ENCODE measurements at places on chromosomes 5 and 9. TPM values are rescaled to one million over a fixed set of nuclear protein-coding genes. Genes with fewer than 3 reads are reported as not detected.

DNA sequence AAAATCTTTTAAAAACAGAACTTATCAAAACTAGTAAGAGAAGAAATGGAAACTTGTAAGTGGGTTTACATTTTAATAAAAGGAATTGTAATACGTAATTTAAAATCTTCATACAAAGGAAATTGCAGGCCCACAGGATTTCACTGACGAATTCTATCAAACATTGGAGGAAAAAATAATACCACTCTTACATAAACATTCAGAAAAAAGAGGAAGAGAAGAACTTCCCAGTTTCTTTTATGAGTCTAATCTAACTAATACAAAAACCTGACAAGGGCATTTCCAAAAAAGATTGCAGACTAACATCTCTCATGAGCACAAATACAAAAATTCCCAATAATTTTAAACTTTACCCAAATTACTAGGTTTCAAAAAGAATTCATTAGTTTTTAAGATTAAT lies 149.0 kb downstream of the RANBP17 start:
- no peak overlapping the region for H3K27ac ChIP-seq
- no peak for DNase-seq
- H3K4me1 ChIP-seq, result no peaks in the 10 kb centered on the region
- no peaks in the 10 kb centered on the region for H3K27me3 ChIP-seq

- H3K27ac ChIP-seq, result no peak overlapping the region
- no peaks in the 10 kb centered on the region for H3K36me3 ChIP-seq
- DNase-seq, result no peak
- H3K4me3 ChIP-seq, result no peak overlapping the region
- no peaks in the 10 kb centered on the region for H3K4me1 ChIP-seq
Observed at GRCh38 chr5:78763659-78764189, 115.2 kb upstream of the LHFPL2 start.

DNA sequence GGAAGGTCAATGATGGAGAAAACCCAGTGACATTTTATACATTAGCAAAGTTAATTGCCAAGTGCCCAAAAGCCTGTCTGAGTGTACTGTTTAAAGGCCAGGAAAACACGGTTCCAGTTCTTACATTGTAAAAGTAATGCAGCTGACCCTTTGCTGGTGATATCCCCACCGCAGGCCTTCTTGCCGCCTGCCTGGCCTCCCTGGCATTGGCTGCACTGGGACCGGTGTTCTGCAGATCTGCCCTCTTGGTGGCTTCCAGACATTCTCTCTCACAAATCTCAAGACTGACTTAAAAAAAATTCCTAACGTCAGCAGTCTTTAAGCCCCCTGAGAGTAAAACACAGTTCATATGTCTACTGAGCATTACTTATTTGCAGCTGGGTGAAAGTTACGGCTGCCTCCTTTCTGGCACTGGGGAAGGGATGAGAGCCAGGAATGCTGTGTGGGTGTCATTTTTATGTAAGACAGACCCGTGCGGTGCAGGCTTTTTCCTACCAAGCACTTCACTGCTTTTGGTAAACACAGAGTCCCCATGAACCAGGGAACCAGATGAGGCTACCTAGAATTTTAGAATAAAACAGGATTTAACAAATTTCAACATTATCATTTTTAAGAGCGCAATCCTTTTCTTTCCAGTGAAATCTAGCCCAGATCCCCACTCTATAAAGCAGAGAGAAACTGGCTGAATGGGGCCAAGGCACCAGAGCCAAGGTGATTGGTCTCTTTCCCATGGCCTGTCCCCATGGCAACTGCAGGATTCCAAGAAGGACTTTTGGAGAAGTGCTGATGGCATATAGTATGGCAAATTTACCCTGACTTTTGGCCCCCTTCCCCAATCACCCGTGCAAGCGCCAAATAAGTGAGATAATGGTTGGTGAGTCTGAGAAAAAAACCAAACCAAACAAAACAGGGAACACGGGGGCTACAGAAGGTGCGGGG lies 80.8 kb downstream of the LMNB1 start:
- DNase-seq, result no peak
- no peak overlapping the region for H3K27ac ChIP-seq
- no peaks in the 10 kb centered on the region for H3K27me3 ChIP-seq
- H3K4me1 ChIP-seq, result peaks cover 4% of the 10 kb centered on the region
- no peaks in the 10 kb centered on the region for H3K36me3 ChIP-seq

GRCh38 chr5:14184725-14185124 lies 41.6 kb downstream of the TRIO start:
- no peaks in the 10 kb centered on the region for H3K36me3 ChIP-seq
- H3K4me3 ChIP-seq, result no peak overlapping the region
- no peak for DNase-seq
- no peaks in the 10 kb centered on the region for H3K27me3 ChIP-seq

- H3K27me3 ChIP-seq, result no peaks in the 10 kb centered on the region
- H3K36me3 ChIP-seq, result peaks cover 11% of the 10 kb centered on the region
- H3K27ac ChIP-seq, result no peak overlapping the region
Observed at GRCh38 chr5:10752451-10752850, 8.6 kb downstream of the DAP start.

DNA sequence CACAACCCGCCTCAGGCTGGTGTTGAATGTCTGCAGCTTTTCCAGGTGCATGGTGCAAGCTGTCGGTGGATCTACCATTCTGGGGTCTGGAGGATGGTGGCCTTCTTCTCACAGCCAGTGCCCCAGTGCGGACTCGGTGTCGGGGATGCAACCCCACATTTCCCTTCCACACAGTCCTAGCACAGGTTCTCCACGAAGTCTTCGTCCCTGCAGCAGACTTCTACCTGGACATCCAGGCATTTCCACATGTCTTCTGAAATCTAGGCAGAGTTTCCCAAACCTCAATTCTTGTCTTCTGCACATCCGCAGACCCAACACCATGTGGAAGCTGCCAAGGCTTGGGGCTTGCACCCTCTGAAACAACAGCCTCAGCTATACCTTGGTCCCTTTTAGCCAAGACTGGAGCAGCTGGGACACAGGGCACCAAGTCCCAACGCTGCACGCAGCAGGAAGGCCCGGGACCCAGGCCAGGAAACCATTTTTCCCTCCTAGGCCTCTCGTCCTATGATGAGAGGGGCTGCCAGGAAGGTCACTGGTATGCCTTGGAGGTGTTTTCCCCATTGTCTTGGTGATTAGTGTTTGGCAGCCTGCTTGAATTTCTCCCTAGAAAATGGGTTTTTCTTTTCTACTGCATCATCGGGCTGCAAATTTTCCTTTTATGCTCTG lies 18.2 kb downstream of the PSIP1 start:
- DNase-seq, result no peak
- H3K27ac ChIP-seq, result no peak overlapping the region
- H3K36me3 ChIP-seq, result no peaks in the 10 kb centered on the region
- H3K4me1 ChIP-seq, result no peaks in the 10 kb centered on the region

DNA sequence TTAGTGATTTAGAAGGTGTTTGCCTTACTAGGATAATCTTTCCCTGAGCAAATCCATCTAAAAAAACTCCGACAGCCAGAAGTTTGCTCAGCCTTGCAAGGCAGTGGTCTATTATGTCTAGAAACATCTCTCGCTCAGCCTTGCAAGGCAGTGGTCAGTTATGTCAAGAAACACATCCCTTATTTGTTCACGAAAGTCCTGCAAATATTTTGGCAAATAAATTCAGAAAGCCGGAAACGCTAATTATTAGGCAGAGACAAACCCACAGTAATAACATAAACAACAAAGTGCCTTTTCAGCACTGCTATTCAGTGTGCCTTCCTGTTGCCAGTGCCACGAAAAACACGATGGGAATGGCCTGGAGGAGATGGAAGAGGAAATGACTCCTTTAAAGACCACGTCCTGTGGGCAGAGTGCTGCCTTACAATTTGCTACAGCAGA lies 184.5 kb downstream of the GNAQ start:
- no peak for DNase-seq
- no peak overlapping the region for H3K27ac ChIP-seq
- H3K4me3 ChIP-seq, result no peak overlapping the region
- H3K27me3 ChIP-seq, result no peaks in the 10 kb centered on the region
- peaks cover 13% of the 10 kb centered on the region for H3K4me1 ChIP-seq
- H3K36me3 ChIP-seq, result no peaks in the 10 kb centered on the region

- no peaks in the 10 kb centered on the region for H3K4me1 ChIP-seq
- DNase-seq, result no peak
- H3K27me3 ChIP-seq, result no peaks in the 10 kb centered on the region
Observed at GRCh38 chr5:135952683-135953082, 2.1 kb downstream of the LECT2 start.

DNA sequence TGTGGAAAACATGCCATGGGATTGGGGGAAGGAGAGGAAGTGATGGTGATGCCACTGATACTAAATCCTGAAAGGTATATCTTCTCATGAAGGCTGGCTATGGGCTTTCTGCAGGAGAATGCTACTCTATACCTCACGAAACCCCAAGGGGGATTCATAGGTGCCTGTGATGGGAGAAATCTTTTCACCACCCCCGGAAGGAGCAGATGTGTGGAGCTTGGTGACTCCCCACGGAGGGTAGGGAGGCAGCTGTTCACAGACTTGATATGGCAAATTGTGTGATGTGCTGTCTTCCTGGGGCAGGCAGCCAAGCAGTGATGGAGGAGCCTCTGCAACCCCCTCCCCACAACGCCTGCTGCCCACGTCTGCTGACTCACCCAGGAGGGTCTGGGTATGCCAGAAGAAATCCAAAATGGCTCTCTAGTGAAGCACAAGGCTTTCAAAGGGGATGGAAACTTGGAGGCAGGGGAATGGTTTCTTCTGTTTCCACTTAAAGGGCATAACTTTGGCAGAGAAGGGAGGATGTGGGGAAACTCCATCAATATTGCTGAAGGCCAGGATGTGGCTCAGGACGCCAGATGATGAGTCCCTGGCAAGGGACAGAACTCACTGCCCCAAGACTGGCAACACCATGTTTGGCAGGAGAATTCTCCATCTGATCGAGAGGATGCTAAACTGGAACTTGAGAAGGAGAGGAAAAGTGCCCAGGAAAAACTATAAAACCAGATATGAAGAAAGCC lies 188.3 kb downstream of the GABBR2 start:
- no peaks in the 10 kb centered on the region for H3K27me3 ChIP-seq
- no peaks in the 10 kb centered on the region for H3K4me1 ChIP-seq
- no peak overlapping the region for H3K4me3 ChIP-seq
- no peak for DNase-seq
- no peak overlapping the region for H3K27ac ChIP-seq

- H3K27me3 ChIP-seq, result no peaks in the 10 kb centered on the region
- no peak overlapping the region for H3K27ac ChIP-seq
- no peak overlapping the region for H3K4me3 ChIP-seq
- H3K4me1 ChIP-seq, result no peaks in the 10 kb centered on the region
- H3K36me3 ChIP-seq, result no peaks in the 10 kb centered on the region
Observed at GRCh38 chr5:147417135-147417813, 92.6 kb downstream of the DPYSL3 start.

DNA sequence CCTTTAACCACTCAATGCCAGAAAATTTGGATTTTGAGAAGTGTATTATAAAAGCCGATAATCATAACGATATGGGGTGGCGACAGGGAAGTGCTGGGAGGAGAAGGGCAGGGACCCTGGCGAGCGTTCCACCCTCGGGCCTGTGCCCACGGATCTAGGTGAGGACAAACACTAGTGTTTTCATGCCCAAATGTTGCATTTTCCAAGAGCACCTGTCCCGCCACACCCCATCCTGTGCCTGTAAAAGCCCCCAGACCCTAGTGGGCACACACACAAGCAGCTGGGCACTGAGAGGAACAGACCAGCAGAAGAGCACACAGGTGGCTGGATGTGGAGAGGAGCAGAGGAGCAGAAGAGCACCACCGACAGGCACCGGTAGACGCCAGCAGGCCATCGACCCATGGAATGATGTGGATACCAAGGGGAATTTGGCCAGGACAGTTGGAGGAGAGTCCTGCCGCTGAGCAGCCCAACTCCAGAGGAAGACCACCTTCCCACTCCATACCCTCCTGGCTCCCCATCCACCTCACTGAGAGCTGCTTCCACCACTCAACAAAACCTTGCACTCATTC lies 315.0 kb downstream of the EDIL3 start:
- H3K27me3 ChIP-seq, result no peaks in the 10 kb centered on the region
- H3K36me3 ChIP-seq, result no peaks in the 10 kb centered on the region

DNA sequence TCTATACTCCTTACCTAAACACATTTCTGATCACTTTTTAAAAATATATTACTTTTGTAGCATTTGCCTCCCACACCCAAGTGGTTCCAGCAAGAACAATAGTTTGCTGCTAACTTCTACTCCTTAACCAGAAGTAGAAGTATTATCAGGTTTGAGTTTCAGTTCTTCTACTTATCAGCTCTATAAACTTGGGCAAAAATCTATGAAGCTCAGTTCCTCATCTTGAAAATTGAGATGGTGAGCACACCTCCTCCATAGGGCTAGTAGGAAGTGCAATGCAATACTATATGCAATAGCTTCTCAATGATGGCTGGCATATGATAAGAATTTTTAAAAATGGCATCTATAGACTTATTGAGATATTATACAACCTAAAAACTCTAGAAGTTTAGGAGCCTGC lies 283.7 kb downstream of the TLR4 start:
- H3K27ac ChIP-seq, result no peak overlapping the region
- no peak for DNase-seq
- H3K36me3 ChIP-seq, result no peaks in the 10 kb centered on the region
- no peak overlapping the region for H3K4me3 ChIP-seq
- H3K27me3 ChIP-seq, result no peaks in the 10 kb centered on the region

- H3K27me3 ChIP-seq, result no peaks in the 10 kb centered on the region
- H3K27ac ChIP-seq, result no peak overlapping the region
- no peaks in the 10 kb centered on the region for H3K4me1 ChIP-seq
- no peak overlapping the region for H3K4me3 ChIP-seq
Observed at GRCh38 chr5:87888139-87888538, 380.5 kb downstream of the TMEM161B start.

The DMRT3 gene
- polyA plus RNA-seq, result not detected

The ERBIN gene
- polyA plus RNA-seq, result 18.6 TPM

The RALGDS gene
- polyA plus RNA-seq, result 22.6 TPM

The TMEM161B gene
- polyA plus RNA-seq, result 7.6 TPM

The ADAMTS13 gene
- 1.2 TPM for polyA plus RNA-seq

The CTXN3 gene
- 0.10 TPM for polyA plus RNA-seq
